ENCODE measurements at places on chromosomes 1 and 21. TPM values are rescaled to one million over a fixed set of nuclear protein-coding genes. Genes with fewer than 3 reads are reported as not detected.

Gene CYP4A11
- total RNA-seq: not detected

Gene HES3
- not detected for total RNA-seq

Gene HSD3B2
- total RNA-seq: not detected

Gene SLC26A9
- not detected for total RNA-seq

Gene CHIT1
- total RNA-seq: 0.14 TPM

Gene FMO2
- total RNA-seq: 292 TPM

Gene KCNQ4
- total RNA-seq: 11.5 TPM

Gene F5
- total RNA-seq: 0.68 TPM

Gene TNNT2
- 0.21 TPM for total RNA-seq

Gene CLDN8
- not detected for total RNA-seq

Gene TMEM82
- not detected for total RNA-seq

Gene ACP6
- total RNA-seq: 10.8 TPM

Gene PTPN7
- total RNA-seq: 6.1 TPM

Gene OLIG2
- not detected for total RNA-seq

Gene KCNJ15
- total RNA-seq: 1.8 TPM

Gene RPS8
- total RNA-seq: 1,075 TPM

Gene RPTN
- total RNA-seq: not detected

Gene SPRR2B
- not detected for total RNA-seq

Gene ERICH3
- total RNA-seq: not detected

Gene IRF6
- 4.1 TPM for total RNA-seq

Gene LCE1B
- total RNA-seq: not detected

Gene CACNA1S
- total RNA-seq: not detected

Gene FCAMR
- not detected for total RNA-seq

Gene KRTAP13-2
- total RNA-seq: not detected

Gene KCNK2
- total RNA-seq: 1.8 TPM

Gene SLAMF8
- total RNA-seq: 9.9 TPM

Gene FCRL5
- 0.21 TPM for total RNA-seq

Gene CA6
- total RNA-seq: not detected

Gene UBQLN4
- 36.7 TPM for total RNA-seq
